ENCODE measurements at places on chromosomes 5 and 9.

GRCh38 chr5:40442346-40442745 is 237.4 kb upstream of the PTGER4 start:
- no peak for DNase-seq

DNA sequence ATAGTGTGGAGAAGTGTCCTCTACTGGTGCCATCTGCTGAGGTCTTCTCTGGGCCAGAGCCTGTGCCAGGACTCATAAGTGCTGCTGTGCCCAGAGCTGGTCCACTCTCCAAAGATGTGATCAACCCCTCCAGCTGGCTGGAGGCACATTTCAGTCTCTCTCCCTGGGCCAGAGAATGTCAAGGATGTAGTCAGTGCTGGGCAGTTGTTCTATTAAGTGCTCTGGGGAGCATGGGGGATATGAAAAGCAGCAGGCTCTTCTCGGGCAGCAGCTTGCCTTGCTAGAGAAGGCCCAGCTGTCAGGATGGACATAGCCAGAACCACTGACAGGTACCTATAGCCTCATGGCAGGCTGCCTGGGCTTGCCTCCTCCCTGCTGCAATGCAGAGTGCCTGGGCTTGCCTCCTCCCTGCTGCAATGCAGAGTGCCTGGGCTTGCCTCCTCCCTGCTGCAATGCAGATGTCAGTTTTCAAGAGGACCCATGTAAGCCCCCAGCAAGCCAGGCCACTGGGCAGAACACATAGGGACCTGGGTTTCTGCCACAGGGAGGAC is 157.2 kb upstream of the PANK3 start:
- no peak for DNase-seq

GRCh38 chr9:35771534-35771933 is 17.5 kb upstream of the MSMP start:
- DNase-seq, result no peak

- no peak for DNase-seq
These were observed 16.0 kb downstream of the CEMIP2 start for GRCh38 chr9:71752352-71752751.

DNA sequence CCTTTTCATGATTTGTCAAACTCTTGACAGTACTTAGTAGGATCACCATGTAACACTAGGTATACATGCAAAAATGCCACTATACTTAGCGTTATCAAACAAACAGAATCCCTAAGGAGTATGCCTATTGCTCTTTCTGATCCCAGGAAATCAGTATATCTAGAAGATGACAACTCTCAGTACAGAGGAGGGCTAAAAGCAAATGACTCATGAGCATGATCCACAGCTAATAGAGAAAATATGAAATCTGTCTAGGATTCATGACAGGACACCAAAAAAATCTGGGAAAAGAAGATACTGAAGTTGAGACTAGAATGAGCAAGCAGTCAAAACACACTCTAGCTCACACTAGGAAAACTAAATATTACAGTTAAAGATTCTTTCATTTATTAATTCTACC is 89.2 kb downstream of the RAPGEF6 start:
- DNase-seq, result peak; percentile 46

GRCh38 chr5:159826351-159827214 is 89.7 kb upstream of the ADRA1B start:
- peak; percentile 31 for DNase-seq

- no peak for DNase-seq
These were observed 121.4 kb upstream of the CACNA1B start for GRCh38 chr9:137756045-137756744.

DNA sequence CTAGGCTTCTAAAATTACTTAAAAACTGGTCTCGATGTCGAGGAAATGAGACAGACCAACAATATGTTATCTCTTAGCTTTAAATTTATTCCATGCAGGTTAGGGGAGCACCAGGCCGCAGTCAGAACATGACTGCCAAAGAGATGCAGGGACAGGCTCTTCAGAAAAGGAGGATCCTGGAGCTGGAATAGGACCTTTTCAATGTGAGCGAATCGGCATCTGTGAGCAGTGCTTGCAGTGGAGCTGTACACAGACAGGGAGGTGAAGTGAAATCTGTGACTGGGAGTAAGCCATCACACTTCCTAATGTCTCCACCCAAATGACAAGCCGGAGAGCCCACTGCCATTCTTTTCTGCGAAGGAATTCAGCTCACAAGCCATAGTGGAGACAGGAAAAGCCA is 78.2 kb downstream of the EFNA5 start:
- no peak for DNase-seq

DNA sequence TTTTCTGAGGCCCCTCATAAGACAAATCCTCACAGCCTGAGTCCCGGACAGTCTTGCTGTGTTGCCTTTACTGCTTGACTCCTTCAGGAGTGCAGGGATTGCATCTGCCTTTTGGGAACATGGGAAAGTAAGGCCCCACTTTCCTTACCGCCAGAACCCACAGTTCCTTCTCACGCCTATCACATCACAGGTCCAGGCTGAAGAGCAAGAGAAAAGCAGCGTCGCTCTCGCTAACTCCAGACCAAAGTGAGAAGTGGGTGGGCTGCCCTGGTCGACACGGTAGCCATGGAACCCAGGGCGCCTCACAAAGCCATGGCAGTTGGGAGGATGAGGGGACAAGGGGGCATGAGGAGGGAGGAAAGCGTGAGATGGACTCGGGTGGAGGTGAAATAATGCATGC is 7.9 kb upstream of the ZDHHC11 start:
- no peak for DNase-seq

GRCh38 chr5:56977822-56978221 is 25.9 kb upstream of the MIER3 start:
- DNase-seq, result no peak

- DNase-seq, result peak; percentile 62
These were observed 16.9 kb upstream of the ZNF366 start for GRCh38 chr5:72523960-72524582.

- no peak for DNase-seq
These were observed 110.9 kb upstream of the GPR151 start for GRCh38 chr5:146626936-146627335.

DNA sequence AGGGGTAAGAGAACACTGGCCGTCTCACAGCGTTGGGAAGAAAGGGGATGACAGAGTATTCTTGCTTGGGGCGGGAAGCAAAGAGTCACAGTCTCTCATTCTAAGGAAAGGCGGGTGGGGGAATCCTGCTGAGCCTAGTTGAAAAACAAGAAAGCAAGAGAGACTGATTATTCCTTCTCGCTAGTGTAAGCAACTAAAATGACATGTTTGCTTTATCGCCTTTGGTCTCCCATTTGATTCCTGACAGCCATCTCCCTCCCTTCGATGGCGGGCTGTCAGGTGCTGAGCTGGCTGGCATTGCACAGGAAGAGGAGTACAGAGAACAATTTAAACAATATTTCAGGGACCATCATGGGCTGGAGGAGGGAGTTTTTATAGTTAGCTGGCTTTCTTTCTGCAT is 331.3 kb downstream of the ASTN2 start:
- DNase-seq, result no peak

GRCh38 chr5:103216137-103216536 is 42.4 kb upstream of the MACIR start:
- DNase-seq, result no peak

- no peak for DNase-seq
These were observed 478.4 kb downstream of the ACTL7B start for GRCh38 chr9:108377382-108377781.

GRCh38 chr5:161235569-161235968 is 311.0 kb downstream of the GABRB2 start:
- DNase-seq, result no peak

GRCh38 chr9:130292106-130292505 is 26.5 kb downstream of the HMCN2 start:
- DNase-seq, result no peak

- no peak for DNase-seq
These were observed 30.5 kb downstream of the ST8SIA4 start for GRCh38 chr5:100872408-100873190.

- DNase-seq, result no peak
These were observed 90.1 kb downstream of the LMX1B start for GRCh38 chr9:126703866-126704156.

DNA sequence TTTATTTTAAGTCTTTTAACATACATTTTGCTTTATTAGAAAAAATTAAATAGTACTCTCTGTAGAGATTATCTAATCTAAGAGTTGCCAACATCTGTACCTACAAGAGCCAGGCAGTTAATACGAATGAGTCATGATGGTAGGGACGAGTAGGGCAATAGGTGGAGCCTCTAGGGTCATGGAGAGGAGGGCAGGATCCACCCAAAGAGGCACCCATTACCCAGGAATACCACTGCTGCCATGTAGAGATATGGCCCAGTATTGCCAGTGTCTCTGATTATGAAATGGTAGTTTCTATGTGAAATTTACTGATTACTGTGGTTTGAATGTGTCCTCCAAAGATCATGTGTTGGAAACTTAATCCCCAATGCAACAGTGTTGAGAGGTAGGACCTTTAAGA is 170.4 kb downstream of the PIK3R1 start:
- no peak for DNase-seq

DNA sequence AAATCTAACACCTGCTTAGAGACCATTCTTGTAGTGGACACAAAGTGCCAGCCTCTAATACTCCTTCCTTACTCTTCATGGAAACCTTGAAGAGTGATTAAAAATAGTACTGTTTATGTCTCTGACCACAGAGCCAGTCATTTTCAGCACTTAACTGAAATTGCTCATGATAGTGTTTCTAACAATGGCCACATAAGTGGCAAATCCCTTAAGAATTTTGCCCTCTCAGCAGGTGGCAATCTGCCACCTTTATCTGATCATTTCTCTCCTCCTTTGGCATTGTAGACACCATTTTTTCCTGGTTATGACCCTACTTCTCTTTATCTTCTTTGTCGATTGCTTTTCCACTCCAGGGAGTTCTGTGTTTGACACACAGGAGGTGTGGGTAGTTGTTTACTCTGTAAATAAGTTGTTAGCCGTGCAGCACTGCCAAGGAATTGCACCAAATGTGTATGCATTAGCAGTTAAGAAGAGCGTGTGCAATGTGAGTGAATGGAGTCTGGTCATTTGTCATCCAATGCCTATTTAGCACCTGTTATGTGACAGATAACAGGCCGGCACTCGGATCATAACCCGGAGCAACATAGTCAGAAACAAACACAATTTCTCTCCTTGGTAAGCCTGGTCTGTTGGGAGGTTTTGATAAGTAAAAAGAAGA is 36.8 kb upstream of the STARD4 start:
- no peak for DNase-seq

- no peak for DNase-seq
These were observed 485.1 kb upstream of the PAPPA start for GRCh38 chr9:115668521-115668920.

- DNase-seq, result no peak
These were observed 27.8 kb downstream of the PRRC2B start for GRCh38 chr9:131421691-131422090.

- DNase-seq, result peak; percentile 78
These were observed 156.0 kb upstream of the MAST4 start for GRCh38 chr5:66440202-66440680.

- no peak for DNase-seq
These were observed 1739.0 kb downstream of the MAT2B start for GRCh38 chr5:165244407-165244806.

All from RKO (cell line).